ENCODE measurements at places on chromosomes 4 and X.

GRCh38 chr4:180828455-180829018 is 1414.7 kb upstream of the TENM3 start:
- DNase-seq, result no peak

- DNase-seq, result no peak
These were observed 42.8 kb upstream of the TRIM2 start for GRCh38 chr4:153161226-153161963.

- DNase-seq, result no peak
These were observed 198.1 kb upstream of the UGT8 start for GRCh38 chr4:114400531-114400930.

GRCh38 chr4:142913461-142914030 is 67.4 kb upstream of the INPP4B start:
- no peak for DNase-seq

DNA sequence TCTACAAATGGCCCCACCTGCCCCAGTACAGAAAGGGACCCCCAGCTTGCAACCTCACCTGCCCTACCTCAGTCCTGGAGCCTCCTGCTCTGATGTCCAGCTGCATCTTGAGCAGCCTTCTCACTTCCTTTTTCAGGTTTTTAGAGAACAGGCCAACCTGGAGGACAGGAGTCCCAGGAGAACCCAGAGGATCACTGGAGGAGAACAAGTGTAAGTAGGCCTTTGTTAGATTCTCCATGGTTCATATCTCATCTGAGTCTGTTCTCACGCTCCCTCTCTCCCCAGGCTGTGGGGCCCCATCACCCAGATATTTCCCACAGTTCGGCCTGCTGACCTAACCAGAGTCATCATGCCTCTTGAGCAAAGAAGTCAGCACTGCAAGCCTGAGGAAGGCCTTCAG is 3.6 kb downstream of the MAGEA11 start:
- DNase-seq, result no peak

- DNase-seq, result no peak
These were observed 70.2 kb downstream of the CXXC4 start for GRCh38 chr4:104424475-104424941.

DNA sequence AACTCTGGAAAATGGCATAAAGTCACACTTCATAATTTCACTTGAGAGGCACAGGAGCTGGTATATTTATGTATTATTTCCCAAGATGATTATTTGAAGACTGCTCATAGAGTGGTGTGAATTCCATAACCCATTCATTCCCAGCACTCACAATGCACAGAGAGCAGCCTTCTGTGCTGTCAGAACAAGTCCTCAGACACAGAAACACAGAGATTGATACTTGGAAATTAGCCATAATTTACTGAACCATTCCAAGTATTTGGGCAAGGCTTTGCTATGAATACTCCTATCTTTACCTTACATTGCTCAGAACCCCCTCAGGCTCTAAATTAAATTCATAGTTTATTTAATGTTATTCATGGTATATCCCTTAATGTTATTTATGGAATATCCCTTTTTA is 53.6 kb downstream of the PABPC4L start:
- no peak for DNase-seq

GRCh38 chr4:172953896-172954568 is 214.6 kb upstream of the GALNT7 start:
- no peak for DNase-seq

- peak; percentile 40 for DNase-seq
These were observed 46.6 kb downstream of the CD40LG start for GRCh38 chrX:136694431-136695087.

- DNase-seq, result no peak
These were observed 505.4 kb upstream of the FAM241A start for GRCh38 chr4:111639876-111640275.

DNA sequence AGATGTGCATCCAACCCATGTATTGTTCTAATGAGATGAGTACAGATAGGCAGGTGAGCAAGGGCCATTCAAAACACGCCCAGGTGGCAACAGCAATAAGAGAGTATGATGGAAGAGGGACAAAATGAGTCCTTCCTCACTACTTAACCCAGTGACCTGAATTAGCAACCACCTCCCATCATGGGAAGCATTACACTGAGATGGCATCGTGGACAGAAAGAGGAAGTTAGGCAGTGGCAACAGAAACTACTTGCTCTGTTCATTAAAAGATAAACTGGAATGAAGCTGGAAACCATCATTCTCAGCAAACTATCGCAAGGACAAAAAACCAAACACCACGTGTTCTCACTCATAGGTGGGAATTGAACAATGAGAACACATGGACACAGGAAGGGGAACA is 17.2 kb downstream of the RXFP1 start:
- DNase-seq, result no peak

DNA sequence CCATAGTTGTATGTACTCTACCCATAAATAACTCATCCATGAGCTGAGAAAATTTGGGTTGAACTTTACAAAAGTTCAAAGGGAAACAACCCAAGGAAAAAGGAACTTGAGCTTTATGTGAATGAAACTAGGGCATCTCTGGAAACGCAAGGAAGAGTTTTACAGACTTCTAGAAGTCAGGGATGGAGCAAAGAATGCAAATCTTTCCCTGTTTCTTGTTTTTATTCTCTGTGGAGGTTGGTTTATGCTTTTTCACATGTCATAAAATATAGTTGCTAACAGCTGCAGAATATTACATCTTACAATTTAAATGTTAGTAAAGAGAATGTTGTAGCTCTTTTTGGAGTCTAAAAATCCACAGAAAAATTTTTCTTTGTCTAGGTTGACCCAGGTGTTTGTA is 754.1 kb downstream of the PCDH7 start:
- no peak for DNase-seq

GRCh38 chr4:129353490-129353889 is 257.5 kb downstream of the C4orf33 start:
- DNase-seq, result no peak

DNA sequence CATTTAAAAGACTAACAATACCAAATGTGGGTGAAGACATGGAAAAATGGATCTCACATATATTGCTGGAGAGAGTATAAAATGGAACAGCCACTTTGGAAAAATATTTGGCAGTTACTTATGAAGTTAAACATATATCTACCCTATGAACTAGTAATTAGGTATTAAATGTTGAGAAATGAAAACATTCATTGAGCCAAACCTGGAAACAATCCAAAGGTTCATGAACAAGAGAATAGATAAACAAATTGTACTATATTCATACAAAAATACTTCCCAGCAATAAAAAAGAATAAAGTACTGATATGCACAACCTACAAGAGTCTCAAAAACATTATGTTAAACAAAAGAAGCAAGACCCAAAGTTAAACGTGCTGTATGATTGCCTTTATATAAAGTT is 4.0 kb upstream of the EGF start:
- DNase-seq, result no peak

DNA sequence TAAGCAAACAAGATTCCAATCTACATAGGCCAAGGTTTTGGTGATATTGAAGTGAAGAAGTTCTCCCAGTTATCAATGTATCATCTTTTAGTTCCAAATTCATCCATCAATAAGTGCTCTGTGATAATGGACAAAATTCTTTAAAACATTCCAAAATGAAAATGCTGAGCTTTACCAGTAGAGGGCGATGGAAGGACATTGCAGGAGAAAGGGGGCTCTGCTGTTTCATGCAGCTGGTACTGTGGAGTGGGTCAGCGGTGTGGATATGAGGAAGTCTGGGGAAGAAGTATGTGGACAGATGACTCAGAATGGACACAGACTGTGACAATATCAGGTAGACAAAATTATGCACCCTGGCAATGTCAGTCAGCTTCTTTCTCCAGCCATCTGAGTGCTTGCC is 46.6 kb upstream of the HS6ST2 start:
- DNase-seq, result no peak

DNA sequence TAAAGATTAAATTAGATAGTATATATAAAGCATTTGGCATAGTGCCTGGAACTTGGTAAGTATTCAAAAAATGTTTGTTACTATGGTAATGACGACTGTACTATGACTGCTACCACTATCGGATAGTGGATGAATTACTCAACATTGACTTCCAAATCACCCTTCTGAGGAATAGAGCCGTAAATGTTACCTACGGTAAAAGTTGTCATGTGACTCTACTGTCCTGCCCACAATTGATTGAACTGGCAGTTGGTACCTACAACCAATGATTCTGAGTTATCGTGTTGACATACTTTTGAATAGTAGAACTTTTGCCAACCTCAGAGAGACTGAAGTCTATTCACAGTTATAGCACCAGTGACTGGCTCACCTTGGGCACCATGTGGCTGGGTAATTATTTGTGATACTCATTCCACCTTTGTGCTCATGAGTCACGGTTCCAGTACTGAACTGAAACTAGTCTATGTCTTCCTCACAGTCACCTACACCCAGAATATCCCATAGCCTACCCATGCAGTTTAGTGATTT is 185.5 kb upstream of the PITX2 start:
- no peak for DNase-seq

GRCh38 chrX:21802054-21802670 is 37.3 kb upstream of the MBTPS2 start:
- no peak for DNase-seq

- DNase-seq, result no peak
These were observed 88.6 kb upstream of the TRIM2 start for GRCh38 chr4:153115322-153116290.

- DNase-seq, result no peak
These were observed 298.8 kb upstream of the NOCT start for GRCh38 chr4:138716559-138717335.

DNA sequence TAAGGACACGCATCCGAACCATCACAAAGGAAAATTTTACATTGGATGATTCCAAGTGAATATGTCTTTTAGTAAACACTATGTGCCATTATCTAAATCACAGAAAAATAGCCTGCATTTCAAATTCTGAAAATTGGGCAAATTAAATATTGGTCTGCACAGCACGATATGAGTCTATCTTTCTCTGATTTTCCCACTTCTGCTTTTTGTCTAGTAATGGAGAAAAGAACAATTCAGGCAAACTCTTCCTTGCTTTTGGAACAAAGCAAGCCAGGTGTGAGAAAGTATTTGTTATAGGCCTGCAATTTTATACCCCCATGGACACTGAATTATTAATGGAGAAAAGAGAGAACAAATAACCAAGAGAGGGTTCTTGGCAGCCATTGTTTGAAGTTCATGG is 97.8 kb downstream of the ZNF827 start:
- no peak for DNase-seq

- DNase-seq, result no peak
These were observed 162.5 kb downstream of the PRDM5 start for GRCh38 chr4:120760047-120760446.

GRCh38 chrX:53211391-53211978 is 13.5 kb downstream of the KDM5C start:
- DNase-seq, result no peak

GRCh38 chr4:100790836-100791615 is 273.2 kb upstream of the EMCN start:
- no peak for DNase-seq
